ENCODE measurements at places on chromosomes 5 and 9. TPM values are rescaled to one million over a fixed set of nuclear protein-coding genes. Genes with fewer than 3 reads are reported as not detected.

Gene CTXN3
- not detected for total RNA-seq

Gene KIF4B
- total RNA-seq, result 0.17 TPM

Gene BASP1
- 5.9 TPM for total RNA-seq

Gene SPINK6
- not detected for total RNA-seq

Gene FOXI1
- not detected for total RNA-seq

Gene ACOT12
- 16.9 TPM for total RNA-seq

Gene CD274
- 3.1 TPM for total RNA-seq

Gene CCL28
- 1.0 TPM for total RNA-seq

Gene TTLL11
- total RNA-seq, result 2.9 TPM

Gene KCNIP1
- total RNA-seq, result 0.08 TPM

Gene PHF24
- total RNA-seq, result 0.05 TPM

Gene UGCG
- 15.7 TPM for total RNA-seq
